ENCODE measurements at places on chromosomes 13 and 19.
A peak's percentile ranks its signal among the peaks of the same experiment; 100 is the strongest.

DNA sequence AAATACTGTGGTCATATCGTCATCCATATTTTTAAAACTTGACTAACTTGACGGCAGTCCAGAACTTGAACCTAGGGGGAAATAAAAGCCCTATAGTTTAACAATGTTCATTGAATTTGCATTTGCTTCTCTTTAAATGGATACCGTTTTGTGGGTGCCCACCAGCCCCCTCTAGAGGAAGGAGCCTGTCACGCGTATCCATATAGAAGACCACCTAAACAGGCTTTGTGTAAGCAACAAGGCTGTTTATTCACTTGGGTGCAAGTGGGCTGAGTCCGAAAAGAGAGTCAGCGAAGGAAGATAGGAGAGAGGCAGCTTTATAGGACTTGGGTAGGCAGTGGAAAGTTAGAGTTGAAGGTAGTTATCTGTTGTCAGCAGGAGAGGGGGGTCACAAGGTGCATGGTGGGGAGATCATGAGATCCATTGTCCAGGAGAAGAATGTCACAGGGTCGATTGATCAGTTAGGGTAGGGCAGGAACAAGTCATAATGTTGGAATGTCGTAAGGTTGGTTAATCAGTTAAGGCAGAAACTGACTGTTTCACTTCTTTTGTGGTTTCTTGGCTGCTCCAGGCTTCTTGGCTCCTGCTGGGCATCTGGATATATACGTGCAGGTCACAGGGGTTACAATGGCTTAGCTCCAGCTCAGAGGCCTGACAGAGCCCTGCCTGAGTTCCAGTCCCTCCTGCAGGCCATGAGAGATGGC, 42.5 kb upstream of the ANKRD10 start:
- DNase-seq, result no peak

DNA sequence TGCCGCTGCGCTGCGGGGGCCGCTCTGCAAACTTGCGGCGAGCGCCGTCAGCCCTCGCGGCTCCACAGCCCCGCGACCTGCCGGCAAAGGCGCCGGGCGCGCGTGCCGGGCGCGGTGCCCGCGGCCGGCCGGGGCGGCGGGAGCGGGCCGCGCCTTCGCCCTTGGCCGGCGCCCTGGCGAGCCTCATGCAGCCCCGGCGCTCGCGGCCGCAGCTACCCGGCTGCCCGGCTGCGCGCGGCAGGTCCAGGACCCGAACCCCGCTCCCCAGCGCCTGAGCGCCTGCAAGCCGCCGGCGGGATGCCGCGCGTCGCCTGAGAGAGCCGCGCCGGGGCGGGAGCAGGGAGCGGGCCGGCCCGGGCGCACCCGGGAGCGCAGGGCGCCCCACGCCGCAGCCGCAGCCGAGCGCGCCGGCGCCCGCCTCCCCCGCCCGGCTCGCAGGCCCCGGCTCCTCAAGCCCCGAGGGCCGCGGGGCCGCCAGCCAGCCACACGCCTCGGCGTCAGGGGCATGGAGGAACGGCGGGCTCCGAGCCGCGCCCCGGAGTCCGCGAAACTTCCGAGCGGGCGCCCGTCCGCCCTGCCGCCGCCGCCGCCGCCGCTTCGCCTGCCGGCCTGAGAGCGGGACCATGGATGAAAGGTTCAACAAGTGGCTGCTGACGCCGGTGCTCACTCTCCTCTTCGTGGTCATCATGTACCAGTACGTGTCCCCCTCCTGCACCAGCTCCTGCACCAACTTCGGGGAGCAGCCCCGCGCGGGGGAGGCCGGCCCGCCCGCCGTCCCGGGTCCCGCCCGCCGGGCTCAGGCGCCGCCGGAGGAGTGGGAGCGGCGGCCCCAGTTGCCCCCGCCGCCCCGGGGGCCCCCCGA, 564 bp downstream of the HS6ST3 start:
- no peak for DNase-seq

GRCh38 chr13:19959141-19959830, 759 bp downstream of the ZMYM2 start:
- DNase-seq, result peak; percentile 64

GRCh38 chr19:10419200-10419645, 1.1 kb upstream of the PDE4A start:
- DNase-seq, result peak; percentile 51

DNA sequence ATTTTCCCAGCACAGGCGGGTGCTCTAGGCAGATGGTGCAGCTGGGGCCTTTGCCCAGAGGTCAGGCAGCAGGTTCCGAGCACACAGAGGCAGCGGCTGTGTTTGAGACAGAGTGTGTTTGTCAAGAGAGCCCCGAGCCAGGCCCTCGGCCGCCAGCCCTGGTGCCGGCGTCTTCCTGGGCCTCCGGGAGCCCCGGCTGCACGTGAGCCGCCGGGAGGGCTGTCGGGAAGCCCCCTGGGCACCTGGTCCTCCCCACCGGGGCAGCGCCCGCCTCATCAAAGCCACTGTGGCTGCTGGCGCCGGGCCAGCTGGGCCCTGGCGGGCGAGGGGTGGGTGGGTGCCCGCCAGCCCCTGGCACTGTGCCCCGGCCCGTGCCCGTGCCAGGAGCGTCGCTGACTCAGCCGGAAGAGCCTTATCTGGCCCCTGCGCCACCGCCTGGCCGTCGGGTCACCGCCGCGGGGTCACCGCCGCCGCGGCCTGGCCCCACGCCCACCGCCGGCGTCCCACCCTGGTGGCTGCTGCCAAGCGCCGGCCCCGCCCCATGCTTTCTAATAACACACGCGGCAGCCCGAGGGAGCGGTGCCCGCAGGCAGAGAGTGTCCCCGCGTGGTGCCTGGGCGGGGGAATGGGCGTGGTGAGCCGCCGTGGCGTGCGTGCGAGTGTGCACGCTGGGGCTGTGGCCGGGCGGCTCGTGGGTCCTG, 14.9 kb downstream of the ARID3A start:
- DNase-seq, result peak; percentile 67

GRCh38 chr13:62931853-62932252, 1516.2 kb upstream of the PCDH20 start:
- DNase-seq, result no peak

DNA sequence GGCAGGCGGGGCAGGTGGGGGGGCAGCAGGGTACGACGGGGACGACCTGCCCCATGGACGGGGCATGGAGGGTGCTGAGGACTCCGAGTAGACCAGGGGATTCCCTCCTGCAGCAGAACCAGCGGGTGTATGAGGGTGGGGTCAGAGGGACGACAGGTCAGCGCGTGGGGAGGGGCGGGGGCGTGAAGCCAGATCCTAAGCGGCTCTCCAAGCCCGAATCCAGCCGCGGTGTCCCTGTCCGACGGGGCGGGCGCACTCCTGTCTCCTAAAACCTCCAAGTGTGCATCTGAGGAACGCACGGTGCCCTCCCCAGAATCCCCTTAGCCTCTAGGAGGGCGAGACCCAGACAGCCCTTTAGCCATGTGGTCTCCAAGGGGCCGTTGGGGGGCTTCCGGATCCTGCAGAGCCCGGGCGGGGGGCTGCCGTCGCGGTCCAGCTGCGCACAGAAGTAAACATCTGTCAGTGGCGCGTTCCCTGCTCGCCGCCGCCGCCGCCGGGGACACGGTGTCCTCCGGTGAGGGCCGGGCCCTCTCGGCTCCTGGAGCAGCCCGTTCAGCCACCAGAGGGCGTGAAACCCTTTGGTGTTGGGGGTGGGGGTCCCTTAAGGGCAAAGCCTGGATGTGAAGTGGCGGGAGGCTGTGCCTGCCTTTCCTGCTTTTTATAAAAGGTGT, 730 bp downstream of the NRTN start:
- DNase-seq, result peak; percentile 56

DNA sequence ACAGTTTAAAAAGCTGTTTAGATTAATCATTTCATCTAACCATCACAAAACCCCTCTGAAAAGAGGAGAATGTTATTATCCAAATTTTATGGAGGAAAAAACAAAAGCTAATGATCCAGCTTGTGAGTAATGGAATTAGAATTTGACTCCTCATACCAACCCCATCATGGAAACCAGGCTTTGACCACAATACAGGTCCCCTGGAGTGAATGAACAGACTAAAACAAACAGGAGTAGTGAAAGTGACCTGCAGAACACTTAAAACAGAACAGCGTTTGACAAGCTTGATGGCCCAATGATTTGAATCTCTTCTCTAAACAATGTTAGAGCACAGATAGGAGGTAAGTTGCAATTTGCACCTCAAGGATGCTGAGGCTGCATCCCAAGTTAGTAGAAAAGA, 230.0 kb downstream of the DCT start:
- no peak for DNase-seq

GRCh38 chr13:48576448-48577010, 43.6 kb upstream of the RCBTB2 start:
- DNase-seq, result no peak

DNA sequence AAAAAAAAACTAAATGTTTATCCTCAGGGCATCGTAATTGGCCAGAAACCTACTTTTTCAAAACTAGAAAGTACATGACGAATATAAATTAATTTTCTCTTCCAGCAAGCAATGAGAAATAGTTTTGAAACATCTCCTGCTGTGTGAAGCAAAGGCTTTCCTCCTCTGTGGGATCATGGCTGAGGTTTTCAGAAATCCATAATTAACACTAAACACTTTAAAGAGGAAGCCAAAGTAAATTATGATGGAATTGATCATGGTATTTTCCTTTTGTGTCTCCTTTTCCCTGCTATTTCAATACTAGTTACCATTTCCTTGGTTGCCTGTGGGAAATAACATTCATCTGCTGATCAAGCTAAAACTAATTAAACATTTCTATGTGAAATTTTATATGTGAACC, 1413.8 kb upstream of the PCDH20 start:
- no peak for DNase-seq

DNA sequence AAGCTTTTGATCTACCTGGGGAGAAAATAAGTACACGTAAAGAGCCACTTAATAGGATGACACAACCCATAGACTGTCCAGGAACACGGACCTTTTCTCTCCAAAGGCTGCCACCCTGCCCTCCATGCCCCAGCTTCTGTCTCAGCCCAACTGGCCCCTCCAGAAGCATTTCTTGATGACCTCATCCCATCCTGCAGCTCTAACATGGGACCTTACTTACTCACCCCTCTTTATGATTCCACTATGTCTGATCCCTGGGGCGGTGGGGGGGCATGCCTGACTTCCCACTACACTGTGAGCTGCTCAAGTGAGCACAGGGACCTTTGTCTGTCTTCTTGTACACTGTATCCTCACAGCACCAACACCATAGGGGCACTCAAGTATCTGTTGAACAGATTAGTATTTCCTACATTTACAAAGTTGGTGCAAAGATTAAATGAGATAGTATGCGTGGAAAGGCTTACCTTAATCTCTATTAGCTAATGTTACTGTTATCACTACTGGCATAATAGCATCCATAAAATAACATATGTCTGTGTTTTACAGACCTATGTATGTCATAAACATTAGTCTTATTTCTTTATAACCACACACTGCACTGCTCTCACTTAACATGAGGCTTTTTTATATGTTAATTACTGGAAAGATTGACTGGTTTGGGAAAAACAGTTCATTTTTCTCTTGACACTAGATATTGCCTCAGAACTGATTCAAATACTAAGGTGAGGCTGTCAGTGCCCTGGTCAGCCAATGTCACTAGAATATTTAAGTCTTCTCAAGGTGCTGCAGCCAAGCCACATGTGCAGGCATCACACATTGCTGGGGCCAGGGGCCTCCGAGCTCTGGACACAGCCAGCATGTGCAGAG, 100.9 kb downstream of the FOXO1 start:
- peak; percentile 21 for DNase-seq

DNA sequence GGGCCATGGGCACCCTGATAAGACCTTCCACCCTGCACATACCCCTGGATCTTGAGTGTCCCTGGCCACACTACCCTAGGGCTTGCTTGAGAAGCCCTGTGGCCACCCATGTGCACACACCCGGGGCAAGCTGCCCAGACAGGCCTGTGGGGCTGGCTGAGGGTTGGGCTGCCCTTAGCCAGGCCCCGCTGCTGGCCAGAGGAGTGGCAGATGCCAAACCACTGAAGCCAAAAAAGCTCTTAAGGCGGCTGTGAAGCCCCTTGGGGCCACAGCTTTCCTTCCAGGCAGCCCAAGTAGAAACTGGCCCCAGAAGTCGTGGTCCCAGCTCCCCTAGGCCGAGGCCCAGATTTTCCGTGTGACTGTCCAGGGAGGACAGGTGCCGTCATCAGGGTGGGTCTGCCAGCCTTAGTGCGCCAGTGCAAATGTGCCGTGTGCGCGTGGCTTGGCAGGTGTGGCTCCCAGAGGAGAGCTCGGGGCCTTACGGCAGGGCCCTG, 14.8 kb downstream of the CEBPG start:
- DNase-seq, result no peak

DNA sequence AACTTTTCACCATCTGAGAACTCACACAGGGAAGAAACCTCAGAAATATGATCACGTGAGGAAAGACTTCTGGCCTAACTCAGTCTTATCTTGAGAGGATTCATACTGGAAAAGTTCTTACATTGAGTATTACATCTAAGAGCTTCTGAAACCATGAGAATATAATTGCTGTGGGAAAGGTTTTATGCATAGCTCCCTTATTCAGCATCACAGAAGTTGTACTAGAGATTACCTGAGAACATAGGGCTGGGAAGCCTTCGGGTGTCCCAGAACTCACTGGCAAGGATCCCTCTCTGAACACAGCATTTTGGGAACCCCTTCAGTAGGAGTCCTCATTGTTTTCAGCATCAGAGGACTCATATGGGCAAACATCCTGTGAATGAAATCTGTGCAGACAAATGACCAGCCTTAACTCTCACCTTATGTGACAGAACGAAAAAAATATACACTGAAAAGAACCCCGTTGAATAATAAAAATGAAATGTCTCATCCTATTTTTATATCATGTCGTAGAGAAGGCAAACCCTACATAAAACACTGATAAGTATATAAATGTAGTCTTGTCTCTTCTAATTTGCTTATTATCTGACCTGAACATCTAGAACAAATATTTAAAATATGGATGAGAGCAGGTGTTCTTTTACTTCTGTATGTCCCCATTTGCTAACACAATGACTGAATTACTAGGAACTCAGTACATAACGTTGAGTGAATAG, 14.2 kb downstream of the ZNF274 start:
- no peak for DNase-seq

DNA sequence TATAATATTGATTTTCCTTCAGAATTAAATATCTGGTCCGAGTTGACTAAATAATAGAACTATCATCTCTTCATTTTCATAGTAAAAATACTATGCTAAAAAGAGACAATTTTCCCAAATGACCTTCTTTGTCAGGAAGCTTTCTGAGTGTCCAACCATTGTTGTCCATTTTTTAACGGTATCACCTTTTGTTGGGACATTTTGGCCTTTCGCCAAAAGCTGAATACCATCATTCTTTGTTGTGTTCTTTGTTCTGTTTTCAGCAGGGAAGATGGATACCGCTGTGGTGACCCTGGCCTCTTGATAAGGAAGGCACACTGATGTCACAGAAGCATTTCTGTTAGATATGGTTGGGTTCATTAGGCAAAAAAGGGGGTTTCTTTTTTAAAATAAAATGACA, 654.4 kb upstream of the GPC6 start:
- DNase-seq, result no peak

DNA sequence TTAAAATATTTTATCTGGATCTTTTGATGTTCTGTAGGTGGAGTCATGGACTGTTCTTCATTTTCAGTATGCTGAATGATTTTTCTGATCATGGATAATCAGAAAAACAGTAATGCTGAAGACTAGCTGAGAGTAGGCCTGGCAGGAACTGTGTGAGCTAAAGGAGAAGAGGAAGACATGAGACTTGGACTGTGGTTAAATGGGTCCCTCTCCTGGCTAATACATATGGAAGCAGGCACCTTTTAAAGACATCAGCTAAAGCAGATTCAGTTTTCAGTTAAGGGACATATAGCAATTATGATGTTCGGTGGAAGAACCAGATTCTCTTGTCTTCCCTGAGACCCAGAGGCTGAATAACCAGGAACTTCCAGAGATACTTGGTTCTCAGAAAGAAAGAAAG, 169.4 kb downstream of the OLFM4 start:
- no peak for DNase-seq

GRCh38 chr13:46622630-46623256, 69.8 kb downstream of the LRCH1 start:
- DNase-seq, result no peak
